Activated CD4-positive, alpha-beta T cell treated with anti-CD3 and anti-CD28 coated beads, Interleukin-2, amount 50 U/mL, for 48 hours (primary cell): ENCODE measurements at places on chromosomes 6 and 20.

DNA sequence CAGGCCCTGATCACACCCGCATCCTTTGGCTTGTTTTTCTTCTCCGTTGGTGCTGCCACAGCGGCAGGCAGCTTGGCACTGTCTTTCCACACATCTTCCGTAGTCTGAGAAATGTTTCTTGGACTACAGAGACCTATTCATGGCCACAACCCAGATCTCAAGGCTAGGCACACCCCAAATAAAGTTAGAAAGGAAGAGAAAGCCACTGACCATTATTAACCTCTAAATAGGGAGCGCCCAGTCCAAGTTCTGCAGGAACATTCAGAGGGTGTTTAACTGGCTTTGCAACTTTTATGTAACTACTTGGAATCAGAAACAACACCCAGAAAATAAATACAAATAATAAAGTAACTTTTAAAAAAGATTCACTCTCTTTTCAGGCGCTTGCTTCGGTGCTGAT is 124.8 kb upstream of the NEDD9 start:
- DNase-seq = no peak

DNA sequence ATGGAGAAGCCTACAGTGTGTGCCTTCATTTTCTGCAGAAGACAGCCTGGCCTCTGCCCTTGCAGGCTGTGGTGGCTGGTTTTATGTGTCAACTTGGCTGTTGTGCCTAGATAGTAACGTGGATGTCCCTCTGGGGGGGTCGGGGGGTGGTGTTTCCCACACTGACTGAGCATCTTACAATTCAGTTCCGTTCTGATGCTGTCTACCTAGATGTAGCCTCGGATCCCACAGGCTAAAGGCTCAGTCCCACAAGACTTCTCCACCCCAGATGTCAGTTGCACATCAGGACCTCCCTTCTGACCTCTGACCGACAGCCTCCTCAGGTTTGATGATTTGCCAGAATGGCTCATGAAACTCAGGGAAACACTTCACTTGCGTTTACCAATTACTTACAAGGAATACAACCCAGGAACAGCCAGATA is 4.4 kb downstream of the PYGB start:
- no peak for DNase-seq

- no peak for DNase-seq
These were observed 49.9 kb downstream of the PRDM1 start for GRCh38 chr6:106135911-106136571.

DNA sequence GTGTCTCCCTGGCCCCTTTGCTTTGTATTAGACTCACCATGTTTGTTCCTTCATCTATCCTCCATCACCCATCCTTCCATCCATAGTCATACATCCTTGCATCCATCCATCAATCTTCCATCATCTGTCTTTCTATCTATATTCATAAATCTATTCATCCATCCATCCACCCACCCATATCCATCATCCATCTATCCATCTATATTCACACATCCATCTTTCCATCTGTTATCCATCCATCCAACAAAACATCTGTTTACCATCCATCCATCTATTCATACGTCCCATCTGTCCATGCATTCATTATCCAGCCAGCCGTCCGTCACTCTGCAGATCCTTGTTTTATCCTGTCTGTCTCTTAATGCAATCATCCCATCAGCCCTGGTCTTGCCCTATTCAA is 10.6 kb downstream of the DDR1 start:
- no peak for DNase-seq

DNA sequence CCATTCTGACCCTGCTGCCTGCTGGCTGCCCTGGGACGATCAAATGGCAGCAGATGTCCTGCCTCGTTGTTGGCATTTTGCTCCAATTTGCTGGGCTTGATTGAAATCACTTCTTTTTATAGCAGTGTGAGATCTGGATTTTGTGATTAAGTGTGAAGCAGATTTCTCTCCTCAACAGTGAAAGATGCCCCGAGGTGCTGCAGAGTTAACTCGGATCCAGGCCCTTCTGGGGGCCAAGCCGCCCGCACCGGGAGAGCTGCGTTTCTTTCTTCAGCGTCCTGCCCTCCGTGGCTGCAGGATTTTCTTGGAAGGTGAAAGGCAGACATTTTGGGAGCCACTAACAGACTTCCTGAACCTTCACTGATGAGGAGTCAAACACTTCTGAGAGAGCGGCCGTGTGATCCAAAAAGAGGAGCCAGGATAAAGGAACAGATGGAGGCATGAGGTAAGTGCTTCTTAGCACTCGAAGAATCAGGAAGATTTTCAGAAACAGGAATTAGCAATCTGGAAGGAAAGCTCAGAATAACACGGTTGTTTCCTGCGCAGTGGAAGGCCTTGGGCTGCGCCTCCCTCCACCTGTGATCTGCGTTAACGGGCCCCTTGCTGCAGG is 139.5 kb upstream of the AFDN start:
- DNase-seq = no peak

GRCh38 chr20:58256842-58257241 is 28.4 kb upstream of the ANKRD60 start:
- no peak for DNase-seq

DNA sequence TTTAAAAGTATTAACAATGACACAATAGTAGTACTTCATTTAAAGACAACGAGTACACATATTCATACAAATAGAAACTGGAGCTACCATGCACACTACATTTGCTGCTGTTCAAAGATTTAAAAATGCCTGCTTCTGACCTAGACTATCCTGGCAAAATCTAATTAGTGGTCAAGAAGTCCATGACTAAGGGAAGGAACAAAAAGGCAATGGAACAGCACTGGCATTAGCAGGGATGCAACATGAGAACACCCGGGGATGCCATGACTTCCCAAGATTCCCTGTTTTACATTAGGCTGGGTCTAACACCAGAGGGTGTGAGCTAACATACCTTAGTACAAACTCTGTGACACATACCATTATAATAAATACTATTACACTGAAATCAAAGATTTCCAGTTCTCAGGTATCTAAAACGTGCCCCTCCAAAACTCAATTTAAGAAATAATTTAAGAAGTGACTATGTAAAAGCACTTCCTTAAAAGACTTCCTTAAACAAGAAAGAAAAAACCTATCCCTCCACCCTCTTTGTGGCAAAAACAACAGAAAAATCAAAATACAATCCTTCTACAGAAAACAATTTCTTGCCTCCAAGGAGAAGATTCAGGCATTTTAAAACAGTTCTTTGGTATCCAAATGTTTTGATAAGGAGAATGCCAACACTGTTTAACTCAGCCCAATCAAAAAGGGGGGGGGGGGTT is 25.5 kb downstream of the CHD6 start:
- no peak for DNase-seq

GRCh38 chr6:169115632-169116031 is 138.0 kb downstream of the THBS2 start:
- no peak for DNase-seq

GRCh38 chr20:61698598-61699494 is 366.8 kb downstream of the TAF4 start:
- no peak for DNase-seq

- DNase-seq = no peak
These were observed 1.3 kb downstream of the RNF146 start for GRCh38 chr6:127267646-127268625.

DNA sequence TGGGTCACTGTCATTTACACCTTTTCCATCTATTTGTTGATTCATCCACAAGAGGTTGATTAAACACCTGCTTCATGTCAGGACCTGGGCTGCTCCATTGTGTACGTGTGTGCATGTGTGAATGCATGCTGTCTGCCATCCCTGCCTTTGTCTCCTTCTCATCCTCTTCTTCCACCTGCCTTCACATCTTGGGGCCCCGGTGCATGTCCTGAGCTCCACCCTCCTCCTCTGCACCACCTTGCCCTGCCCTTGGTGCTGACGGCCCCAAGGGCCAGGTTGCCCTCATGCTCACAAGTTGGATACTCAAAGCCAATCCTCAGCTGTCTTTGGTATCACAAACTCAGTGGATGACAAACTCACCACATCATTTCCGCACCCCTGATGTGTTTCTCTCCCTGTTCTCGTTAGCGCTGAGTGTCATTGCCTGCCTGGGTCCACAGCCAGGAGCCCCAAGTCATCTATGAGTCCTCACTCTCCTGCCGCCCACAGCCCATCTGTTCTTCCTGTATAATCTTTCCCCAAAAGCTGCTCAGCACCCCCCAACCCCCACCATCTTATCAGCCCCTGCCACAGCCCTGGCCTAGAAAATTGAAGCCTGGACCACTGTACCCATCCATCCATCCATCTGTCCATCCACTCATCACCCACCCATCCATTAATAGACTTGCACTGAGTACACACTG is 85.0 kb downstream of the SRC start:
- DNase-seq = no peak

GRCh38 chr6:135568379-135568778 is 70.8 kb upstream of the AHI1 start:
- no peak for DNase-seq

DNA sequence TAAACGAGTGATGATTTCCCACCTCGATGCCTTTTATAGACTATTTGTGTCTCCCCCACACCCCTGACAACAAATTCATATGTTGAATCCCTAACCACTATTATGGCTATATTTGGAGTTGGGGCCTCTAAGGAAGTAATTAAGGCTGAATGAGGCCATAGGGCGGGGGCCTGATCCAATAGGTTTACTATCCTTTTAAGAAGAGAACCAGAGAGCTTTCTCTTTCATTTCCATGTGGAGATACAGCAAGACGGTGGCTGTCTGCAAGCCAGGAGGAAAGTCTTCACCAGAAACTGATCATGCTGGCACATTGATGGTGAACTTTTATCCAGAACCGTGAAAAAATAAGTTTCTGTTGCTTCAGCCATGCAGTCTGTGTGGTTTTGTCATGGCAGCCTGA is 38.9 kb upstream of the CLIC5 start:
- no peak for DNase-seq

GRCh38 chr6:135514706-135515105 is 17.2 kb upstream of the AHI1 start:
- DNase-seq = no peak

DNA sequence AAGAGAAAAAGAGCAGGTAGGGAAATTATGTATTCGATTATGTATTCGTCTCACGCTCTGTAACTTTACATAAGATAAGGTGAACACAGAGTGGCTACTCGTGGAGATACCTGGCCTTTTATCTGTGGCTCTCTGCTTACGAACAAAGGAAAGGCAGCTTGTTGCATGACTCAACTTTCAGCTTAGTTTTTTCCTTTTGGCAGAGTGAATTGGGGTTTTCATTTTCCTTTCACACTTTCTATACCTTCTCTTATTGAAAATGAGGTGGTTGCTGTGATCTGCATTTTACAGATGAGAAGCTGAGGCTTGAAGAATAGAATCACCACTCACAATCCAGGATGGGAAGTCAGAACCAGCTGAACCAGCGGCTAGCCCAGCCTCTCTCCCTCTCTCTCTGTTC is 13.3 kb upstream of the KCNK15 start:
- DNase-seq = no peak

DNA sequence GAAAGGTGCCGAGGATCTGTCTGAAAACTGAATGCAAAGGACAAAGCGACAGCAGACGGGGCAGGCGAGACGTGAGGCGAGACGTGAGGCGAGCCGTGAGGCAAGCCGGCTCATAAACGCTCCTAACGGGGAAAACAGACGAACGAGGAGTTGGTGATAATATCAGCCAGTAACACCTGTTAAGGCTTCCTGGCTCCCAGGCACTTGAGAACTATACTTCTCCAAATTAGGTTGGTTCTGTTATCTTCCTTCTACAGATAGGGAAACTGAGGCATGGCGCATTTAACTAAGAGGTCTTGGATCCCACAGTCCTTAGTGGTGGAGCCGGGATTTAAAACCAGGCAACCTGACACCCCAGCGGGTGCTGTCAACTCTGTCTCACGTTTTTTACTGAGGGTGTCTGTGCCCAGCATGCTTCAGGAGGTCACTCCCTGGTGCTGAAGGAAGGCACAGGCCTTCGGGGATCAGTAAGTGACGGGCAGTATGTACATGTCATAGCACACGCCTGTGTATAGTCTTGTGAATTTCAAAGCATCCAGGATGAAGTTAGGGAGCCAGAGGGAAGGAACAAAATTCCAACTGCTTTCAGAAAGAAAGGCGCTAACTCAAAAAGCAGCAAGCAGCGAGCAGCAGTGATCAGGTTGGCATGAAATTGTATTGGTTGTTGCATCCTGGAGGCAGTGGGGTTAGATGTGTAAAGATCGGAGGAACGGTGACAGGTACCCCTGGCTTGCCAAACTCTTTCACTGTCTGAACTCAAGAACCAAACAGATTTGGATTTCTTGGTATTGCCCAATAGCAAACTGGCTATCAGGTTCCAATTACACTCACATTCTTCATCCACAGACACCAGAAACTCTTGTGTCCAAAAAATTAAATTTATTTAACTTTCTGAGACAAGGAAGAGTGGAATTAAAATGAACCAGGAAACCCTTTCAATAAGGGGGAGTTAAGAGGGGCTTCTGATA is 318.7 kb downstream of the THBS2 start:
- no peak for DNase-seq

DNA sequence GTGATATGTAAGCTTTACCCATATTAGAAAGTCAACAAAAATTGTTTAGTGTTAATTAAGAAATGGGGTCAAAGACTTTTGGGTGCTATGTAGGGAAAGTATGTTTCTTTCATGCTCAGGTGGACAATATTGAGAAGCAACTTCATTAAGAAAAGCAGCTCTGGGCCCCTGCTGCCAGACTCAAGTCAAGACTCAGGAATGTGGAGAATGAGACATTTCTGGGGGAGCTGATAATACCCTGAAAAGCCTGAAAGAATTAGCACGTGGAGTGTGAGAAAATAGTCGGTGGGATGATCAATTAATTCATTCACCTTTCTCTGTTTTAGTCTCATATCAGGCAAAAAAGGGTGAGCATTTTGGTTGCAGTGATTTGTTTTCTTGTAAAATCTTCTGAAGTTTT is 175.1 kb upstream of the IMPG1 start:
- DNase-seq = no peak

GRCh38 chr20:25510202-25510601 is 75.1 kb downstream of the NINL start:
- DNase-seq = no peak

DNA sequence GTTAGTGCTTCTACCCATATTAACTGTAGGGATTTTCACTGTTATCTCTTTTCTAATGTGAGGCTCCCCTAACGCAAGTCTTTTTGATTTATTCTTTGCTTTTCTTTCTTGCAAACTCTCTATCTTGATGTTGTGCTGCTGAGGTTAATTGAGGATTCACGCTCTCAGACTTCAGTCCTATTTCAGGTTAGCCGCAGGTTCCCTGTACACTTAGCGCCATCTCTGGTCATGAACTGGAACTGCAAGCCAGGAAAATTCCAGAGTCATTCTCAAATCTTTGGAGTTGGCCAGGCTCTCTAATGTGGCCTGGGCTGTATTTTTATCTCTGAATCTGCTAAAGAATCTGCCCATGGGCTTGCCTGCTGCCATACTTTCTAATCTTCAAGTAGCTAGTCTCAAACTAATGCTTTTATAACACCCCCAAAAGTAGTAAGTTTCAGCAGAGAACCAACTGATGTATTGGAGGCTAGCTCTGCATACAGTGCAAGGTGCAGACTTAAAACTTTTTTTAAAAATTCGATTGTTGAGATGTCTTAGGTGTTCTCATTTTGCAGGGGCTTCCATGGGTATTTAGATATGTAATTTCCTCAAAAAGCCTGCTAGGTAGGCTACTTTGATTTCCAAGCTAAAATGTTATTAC is 91.1 kb upstream of the OPRM1 start:
- DNase-seq = peak; percentile 13
